ENCODE measurements at places on chromosomes 4 and X.

GRCh38 chr4:153010146-153010545 is 74.0 kb downstream of the FHDC1 start:
- no peak for DNase-seq

GRCh38 chrX:87896057-87896456 is 378.5 kb downstream of the KLHL4 start:
- no peak for DNase-seq

GRCh38 chr4:3818371-3818770 is 52.2 kb downstream of the ADRA2C start:
- no peak for DNase-seq

DNA sequence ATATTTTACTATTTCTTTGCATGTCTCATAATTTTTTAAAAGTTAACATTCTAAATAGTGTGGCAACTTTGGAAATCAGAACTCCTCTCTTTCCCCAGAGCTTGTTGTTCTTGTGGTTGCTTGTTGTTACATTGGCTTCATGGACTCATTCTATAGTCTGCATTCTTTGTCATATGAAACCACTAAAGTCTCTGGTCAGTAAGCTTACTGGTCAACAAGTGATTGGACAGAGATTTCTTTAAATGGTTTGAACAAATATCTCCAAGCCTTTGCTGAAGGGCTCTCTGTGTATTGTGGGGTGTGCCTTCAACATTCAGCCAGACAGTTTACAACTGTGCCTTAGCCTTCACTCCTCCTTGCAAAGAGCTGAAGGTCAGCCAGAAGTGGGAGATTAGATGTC is 147.2 kb downstream of the OPHN1 start:
- DNase-seq, result no peak

DNA sequence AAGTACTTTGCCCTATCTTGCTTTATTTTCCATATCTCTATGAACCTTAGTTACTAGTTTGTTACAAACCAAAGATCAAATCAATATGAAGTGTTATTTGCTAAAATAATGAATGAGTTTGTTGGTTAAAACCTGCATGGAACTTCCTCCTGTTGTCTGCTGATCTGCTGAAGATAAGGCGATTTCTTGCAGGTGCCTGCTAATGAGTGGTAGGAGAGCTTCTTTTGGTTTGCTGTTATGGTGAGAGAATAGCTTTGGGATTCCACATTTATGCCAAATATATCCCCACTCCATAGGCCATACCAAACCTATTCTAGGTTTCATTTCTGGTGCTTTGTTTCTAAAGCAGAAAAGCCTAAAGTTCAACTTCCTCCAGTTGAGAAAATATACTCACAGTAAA is 103.8 kb upstream of the PCDH10 start:
- no peak for DNase-seq

DNA sequence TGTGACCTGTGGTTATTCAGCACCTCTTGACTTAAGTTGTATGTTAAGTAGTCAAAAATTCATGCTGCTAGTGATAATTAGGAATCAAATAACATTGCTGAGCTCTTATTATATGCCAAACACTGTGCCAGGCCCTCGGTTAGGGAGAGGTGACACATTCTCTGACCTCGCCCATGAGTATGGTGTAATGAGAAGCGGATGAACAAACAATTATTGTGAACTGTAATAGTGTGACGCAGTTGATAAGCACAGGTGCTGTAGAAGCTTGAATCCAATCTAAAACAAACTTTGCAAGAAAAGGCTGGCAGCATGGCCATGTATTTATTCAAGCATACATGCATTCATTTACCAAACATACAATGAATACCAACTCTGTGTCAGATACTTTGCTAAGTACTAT is 303.5 kb upstream of the HS3ST1 start:
- no peak for DNase-seq

GRCh38 chr4:1351854-1352566 is 5.0 kb downstream of the UVSSA start:
- no peak for DNase-seq

GRCh38 chr4:125639182-125639621 is 324.4 kb downstream of the FAT4 start:
- DNase-seq, result no peak
